Stimulated activated CD8-positive, alpha-beta memory T cell treated with anti-CD3 and anti-CD28 coated beads, Interleukin-15, amount 100 ng/mL, for 1 hour (primary cell): ENCODE measurements at places on chromosomes 11 and 22.

GRCh38 chr11:47377571-47378009 is 757 bp downstream of the SPI1 start:
- no peak for DNase-seq

DNA sequence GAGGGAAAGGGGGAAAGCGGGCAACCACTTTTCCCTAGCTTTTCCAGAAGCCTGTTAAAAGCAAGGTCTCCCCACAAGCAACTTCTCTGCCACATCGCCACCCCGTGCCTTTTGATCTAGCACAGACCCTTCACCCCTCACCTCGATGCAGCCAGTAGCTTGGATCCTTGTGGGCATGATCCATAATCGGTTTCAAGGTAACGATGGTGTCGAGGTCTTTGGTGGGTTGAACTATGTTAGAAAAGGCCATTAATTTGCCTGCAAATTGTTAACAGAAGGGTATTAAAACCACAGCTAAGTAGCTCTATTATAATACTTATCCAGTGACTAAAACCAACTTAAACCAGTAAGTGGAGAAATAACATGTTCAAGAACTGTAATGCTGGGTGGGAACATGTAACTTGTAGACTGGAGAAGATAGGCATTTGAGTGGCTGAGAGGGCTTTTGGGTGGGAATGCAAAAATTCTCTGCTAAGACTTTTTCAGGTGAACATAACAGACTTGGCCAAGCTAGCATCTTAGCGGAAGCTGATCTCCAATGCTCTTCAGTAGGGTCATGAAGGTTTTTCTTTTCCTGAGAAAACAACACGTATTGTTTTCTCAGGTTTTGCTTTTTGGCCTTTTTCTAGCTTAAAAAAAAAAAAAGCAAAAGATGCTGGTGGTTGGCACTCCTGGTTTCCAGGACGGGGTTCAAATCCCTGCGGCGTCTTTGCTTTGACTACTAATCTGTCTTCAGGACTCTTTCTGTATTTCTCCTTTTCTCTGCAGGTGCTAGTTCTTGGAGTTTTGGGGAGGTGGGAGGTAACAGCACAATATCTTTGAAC is 6.8 kb downstream of the MALAT1 start:
- DNase-seq: no peak

DNA sequence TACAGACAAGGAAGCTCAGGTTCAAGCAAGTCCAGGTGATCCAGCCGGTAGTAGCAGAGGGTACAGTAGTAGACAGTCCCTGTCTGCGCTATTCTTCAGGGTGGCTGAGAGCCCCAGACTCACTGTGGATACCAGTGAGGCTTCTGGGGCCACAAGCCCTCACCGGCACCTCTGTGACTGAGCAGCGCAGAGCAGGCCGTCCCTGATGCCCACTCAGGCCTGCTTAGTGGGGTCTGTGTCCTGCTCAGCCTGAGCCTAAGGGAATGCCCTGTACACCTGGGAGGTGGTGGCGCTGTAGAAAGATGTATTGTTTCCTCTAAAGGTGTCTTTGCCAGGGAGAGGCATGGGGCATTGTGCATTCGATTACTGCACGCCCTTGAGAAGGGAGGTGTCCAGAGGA is 143.8 kb downstream of the CACNA1I start:
- no peak for DNase-seq

- DNase-seq: no peak
These were observed 97.9 kb upstream of the CD44 start for GRCh38 chr11:35041070-35041554.

GRCh38 chr22:50194037-50194805 is 6.6 kb upstream of the SELENOO start:
- DNase-seq: no peak

GRCh38 chr11:46970913-46971625 is 34.5 kb downstream of the CSTPP1 start:
- DNase-seq: no peak

DNA sequence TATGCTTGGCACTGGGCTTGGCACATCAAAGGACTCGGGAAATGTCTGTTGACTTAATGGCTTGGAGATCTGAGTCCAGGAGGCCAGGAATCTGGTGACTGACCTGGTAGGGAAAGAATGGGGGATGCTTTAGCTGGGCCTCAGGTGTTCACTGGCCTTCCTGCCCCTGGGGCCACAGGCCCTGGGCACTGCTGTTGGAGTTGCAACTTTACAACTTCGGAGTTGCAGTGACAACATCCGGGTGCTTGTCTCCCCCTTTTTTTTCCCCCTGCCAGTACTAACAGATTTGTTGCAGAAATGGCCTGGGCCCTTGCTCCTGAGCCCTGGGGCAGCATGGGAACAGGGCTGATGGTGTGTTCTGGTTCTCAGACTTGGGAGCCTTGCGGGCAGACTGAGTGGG is 23.8 kb downstream of the OSBP2 start:
- no peak for DNase-seq

- DNase-seq: no peak
These were observed 19.1 kb upstream of the ROBO3 start for GRCh38 chr11:124846070-124846673.

- no peak for DNase-seq
These were observed 2.5 kb downstream of the FKBP2 start for GRCh38 chr11:64243236-64243854.

DNA sequence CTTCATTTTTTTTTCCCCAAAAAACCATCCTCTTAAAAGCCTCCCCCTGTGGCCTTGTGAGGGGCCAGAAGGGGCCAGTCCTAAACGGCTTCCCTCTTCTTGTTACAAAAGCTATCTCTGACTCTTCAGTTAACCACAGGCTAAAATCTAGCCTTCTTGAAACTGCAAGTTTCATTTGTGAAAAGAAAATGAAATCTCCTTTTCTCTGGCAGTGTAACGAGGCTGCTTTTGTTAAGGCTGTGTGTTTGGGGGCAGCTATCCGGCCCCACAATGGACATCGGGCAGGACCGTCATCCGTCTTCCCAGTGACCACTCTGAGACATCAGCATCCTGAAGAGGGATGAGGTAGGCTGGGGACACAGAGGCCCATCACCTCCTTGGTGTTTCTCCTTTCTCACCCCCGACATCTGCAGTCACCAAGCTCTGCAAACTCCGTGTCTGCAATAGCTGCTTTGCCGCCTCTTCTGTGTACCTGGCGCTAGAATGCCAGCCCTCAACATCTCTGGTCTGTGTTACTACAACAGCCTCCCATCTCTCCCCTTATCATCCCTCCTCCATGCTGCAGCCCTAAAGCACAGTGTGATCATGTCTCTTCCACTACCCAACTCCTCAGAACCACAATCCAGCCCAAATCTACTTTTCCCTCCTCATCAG is 94.0 kb downstream of the RCN1 start:
- no peak for DNase-seq

GRCh38 chr22:20429254-20430100 is 8.1 kb downstream of the SCARF2 start:
- peak; percentile 66 for DNase-seq

- DNase-seq: no peak
These were observed 33.8 kb upstream of the SPON1 start for GRCh38 chr11:13928566-13929251.

- DNase-seq: no peak
These were observed 21.9 kb upstream of the RTL6 start for GRCh38 chr22:44519886-44520285.
